ENCODE measurements at places on chromosomes 11 and 22.
A peak's percentile ranks its signal among the peaks of the same experiment; 100 is the strongest.

DNA sequence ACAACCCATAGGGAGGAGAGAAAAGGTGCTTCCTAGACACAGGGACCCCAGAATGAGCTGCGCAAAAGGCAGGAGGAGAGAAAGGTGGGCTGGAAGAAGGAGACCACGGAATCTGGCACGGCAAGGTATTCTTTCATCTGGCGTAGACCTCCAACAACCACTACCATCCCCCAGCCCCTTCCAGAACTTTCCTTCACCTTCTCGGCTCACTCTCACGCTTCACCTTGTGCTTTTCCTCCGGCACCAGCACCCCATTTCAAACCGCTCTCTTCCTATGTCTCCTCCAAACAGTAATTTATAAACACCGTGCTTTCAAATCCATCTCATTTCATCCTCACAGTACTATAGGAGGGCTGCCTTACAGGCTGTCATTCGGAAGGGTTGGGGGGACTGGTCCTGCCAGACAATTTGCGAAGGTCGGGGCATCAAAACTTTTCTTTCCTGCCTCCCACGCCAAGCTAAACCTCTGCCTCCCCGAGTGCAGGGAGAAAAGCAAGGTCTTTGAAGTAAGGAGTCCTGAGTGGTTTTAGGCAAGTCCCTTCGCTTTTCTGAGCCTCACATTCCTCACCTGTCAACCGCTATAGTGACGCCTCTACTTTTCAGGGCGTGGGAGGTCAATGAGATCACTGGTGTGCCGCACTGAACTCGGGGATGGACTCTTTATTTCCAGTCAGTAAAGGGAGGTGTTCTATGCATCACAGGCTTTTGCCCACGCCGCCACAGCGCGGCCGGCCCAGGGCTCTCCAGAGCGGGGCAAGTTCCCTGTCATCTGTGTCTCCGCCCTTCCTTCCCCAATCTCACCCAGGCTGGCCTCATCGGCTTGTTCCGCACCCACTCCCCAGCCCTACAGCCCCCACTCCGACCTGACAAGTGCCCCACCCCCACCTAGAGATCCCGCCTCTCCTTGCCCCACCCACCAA lies 800 bp downstream of the KCTD21 start:
- no peak for DNase-seq

- peak; percentile 36 for DNase-seq
These were observed 54.7 kb downstream of the SMIM38 start for GRCh38 chr11:69210310-69211035.

DNA sequence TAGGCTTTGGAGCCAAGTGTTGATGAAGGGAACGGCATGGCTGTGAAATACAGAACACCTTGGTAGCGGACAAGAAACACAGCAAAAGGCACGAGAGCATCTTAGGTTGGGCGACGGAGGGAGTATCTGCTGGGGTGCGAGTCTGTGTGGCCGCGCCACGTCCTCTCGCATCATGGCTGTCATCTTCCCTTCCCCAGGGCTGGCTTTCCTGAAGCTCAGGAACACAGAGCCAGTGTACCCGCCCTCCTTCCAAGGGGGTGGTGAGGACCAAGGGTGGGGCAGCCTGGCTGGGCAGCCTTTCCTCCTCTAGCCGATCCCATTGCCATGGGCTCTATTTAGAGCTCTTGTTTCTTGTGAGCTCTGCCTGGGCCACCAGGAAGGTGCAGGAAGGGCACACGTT lies 154.4 kb downstream of the FEZ1 start:
- DNase-seq, result no peak

GRCh38 chr22:41799486-41800347 lies 762 bp upstream of the CCDC134 start:
- peak; percentile 23 for DNase-seq

Data from fibroblast of skin of back (primary cell).